Posterior vena cava (tissue), 2 donors: ENCODE measurements at places on chromosomes 12 and 14. TPM values are rescaled to one million over a fixed set of nuclear protein-coding genes. Genes with fewer than 3 reads are reported as not detected.

DNA sequence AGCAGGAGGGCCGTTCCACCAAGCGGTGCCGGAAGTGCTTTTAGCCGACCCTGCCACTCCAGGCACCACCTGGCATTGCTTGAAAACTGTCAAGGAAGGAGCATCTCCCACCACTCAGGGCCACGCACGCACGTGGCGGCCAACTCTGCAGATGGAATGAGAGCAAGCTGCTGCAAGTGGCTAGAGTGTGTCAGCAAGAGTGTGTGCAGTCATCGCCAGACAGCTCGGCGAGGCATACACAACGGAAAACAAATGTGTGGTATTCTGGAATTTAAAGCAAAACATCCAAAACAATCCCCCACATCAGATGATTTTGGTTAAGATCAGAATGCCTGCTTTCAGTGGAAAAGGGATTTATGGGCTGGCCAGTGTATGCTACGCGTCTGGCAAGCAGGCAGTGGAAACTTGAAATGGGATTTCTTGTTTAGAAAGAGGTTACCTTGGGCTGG is 11.2 kb downstream of the CD9 start:
- DNase-seq: no peak

DNA sequence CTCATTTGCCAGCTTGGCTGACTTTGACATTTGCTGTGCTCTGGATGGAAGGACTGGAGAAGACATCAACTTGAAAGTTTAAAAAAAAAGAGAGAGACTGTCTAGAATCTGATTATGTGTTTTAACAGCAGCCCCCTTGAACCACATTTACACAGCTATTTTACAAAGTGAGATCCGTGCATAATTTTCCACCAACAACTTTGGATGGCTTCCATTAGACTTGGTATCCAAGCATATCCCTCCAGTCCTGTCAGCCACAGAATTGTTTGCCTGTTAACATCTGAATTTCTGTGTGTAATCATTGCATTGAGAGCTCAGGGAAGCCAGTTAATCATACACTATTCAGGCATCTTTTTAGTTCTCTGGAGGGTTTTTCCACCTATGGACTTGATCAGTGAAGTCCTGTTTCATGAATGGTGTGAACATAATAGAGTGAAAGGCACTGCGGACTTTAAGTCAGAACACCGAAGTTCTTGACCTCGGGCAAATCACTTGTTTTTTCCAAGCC is 93.7 kb downstream of the SAMD4A start:
- DNase-seq: no peak

ESRRB gene
- total RNA-seq: 0.60 TPM

- DNase-seq: no peak
Observed at GRCh38 chr14:89720076-89720687, 234.3 kb downstream of the EFCAB11 start.

GRCh38 chr12:124273630-124274029 is 21.3 kb upstream of the RFLNA start:
- peak; percentile 58 for DNase-seq

- DNase-seq: peak; percentile 51
Observed at GRCh38 chr12:3492793-3493042, 1.7 kb downstream of the PRMT8 start.

TAS2R10 gene
- total RNA-seq: 1.2 TPM

DNA sequence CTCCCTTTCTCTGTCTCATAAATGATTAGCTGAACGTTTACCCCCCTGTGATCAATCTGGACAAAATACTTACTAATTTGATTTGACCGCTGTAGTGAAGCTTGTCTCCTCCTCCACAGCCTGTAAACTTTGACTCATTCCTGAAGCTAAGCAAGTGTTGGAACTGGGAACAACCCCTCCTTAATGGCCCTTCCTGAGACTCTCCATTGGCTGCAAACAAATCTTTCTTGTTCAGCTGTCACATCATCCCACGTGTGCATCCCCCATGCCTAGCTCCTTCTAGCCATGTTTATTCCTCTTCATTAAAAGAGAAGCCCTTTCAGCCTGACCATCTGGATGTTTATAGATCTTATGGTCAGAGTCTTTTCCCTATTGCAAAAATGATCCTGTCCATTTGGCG is 281.2 kb downstream of the RGS6 start:
- no peak for DNase-seq

DNA sequence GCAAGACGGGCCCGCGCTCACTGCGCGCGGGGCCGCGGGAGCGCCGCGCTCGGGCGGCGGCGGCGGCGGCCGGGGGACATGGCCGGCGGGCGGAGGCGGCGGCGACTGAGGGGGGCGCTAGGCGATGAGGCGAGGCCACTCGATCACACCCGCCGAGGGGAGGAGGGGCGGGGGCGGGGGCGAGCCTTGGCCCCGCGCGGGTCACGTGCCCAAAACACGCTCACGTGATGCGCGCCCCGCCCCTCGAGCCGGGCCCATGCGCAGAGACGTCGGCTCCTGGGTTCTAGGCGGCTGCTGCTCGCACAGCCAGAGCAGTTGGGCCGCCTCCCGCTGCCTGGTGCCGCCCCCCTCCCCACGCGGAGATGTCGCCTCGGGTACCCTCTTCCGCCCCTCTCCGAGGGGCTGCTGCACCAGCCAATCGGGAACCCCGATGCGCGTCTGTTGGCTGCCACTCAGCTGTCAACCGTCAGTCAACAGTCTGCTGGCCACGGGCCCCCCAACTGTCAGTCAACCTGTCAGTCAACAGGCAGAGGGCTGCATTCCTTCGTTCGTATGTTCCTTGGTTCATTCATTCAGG is at the start of gene SPPL3:
Gene SPPL3, minus strand, starts transcription at position 162 of the 577 bp plus-strand sequence. CDS start 491 bp downstream, outside the sequence.
- peak; percentile 97 for DNase-seq

KRT75 gene
- not detected for total RNA-seq

DNA sequence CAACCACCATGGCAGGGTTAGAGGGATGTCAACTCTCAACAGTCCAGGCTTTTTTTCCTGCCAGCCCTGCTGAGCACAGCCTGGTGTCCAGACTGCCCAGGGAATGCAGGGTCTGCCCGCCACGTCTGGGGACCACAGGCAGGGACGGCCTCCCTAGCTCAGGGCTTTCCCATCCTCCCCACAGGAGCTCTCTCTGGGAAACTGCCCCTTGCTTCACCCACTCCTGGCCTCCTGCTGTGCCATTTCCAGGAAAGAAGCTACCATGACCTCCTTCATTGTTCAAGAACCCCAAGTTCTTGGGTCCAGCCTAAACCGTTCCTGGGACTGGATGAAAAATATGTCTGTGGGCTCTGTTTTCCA is 4.8 kb downstream of the SCNN1A start:
- no peak for DNase-seq

DNA sequence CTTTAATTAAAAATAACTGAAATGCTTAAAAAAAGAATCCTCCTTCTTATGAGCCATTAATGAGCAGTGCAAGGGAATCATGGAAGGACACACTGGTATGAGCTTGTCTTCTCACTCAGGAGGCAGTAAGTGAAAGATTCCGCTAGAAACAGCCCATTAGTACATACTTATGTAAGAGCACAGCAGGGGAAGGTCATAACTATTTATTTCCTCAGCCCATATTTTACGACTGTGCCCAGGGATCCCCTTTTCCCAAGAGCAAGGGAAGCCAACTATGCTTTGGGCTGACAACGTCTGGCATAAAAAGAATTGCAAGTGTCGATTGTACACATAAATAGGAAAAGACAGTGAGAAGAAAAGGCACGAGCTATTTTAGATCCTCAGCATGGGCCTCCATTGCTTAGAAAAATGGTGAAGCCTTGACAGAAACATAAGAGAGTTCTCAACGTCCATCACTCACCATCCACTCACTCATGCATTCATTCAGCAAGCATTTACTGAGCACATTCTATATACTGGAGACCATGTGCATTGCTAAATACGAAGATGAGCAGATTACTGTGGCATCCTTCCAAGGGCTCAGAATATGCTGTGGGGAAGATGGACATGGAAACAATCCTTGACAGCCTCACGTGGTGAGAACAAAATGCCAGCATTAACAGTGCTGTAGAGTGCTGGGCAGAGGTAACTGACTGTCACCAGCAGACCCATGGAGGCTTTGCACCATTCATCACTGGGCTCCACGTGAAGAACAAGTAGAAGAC is 152.7 kb downstream of the NTF3 start:
- no peak for DNase-seq

DNA sequence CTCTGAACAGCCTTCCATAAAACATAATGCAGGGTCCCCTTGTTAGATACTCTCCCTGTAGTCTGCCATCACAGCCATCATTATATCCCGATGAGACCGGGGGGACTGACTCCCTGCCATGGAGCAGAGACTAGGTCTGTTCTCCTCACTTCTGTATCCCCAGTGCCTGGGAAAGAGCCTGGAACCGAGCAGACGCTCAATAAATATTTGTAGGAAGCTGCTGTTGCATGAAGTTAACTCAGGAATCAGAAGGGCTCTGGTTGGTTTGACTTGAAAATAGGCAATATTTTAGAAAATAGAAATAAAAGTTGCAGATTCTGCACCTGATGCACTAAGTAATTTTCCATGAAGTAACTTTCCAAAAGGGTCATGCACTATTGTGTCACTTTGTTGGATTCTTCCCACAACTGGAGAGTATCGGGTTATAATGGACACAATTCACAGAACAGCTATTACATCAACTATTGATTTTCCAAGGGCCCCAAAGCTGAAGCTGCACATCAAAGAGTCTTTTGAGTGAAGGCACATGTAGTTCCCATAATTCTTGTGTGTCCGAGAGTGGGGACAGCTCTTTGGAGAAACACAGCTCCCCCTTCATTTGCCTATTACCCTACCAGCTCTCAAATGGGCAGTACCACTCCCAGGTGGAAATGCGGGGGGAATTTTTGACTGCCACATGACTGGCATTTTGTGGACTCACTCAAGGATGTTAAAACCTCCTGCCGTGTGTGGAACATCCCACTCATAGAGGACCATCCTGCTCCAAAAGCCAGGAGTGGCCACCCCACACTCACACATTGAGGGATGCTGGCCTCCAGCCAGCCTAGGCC is 18.8 kb downstream of the CLMN start:
- DNase-seq: no peak

GRCh38 chr14:21807975-21808374 is 134.4 kb upstream of the OR4E1 start:
- DNase-seq: no peak

GRCh38 chr14:92687681-92688433 is 60.6 kb downstream of the LGMN start:
- no peak for DNase-seq

- no peak for DNase-seq
Observed at GRCh38 chr12:100758083-100758482, 36.5 kb upstream of the ANO4 start.

DNA sequence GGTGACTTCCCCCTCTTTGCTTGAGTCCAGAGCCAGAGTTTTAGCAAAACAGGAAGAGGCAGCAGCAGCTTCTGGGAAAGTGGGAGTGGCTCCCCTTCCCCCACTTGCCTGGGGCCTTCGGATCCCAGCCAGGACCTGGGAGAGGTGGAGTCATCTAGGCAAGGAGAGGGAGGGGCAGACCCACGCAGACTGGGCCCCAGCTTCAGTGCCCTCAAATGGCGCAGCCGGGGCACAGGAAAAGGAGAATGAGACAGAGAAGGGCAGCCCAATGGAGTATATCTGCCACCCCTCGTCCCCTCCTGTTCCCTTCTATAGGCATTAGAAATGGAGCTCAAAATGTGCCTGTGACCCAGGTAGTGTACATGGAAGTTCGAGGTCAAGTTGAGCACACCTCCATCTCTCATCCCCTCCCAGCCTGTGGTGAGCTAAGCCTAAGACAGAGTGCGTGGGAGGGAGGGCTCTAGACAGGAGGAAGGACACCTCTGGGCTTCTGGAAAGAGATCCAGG is 9.3 kb upstream of the HDAC7 start:
- peak; percentile 92 for DNase-seq

P2RX2 gene
- total RNA-seq: not detected

- no peak for DNase-seq
Observed at GRCh38 chr12:110581931-110582275, 1.2 kb downstream of the PPTC7 start.

ST8SIA1 gene
- total RNA-seq: 4.0 TPM

NFATC4 gene
- total RNA-seq: 87.2 TPM

POTEG gene
- total RNA-seq: not detected

MYO1H gene
- not detected for total RNA-seq

TMPRSS12 gene
- not detected for total RNA-seq

APEX1 gene
- 74.3 TPM for total RNA-seq

DNA sequence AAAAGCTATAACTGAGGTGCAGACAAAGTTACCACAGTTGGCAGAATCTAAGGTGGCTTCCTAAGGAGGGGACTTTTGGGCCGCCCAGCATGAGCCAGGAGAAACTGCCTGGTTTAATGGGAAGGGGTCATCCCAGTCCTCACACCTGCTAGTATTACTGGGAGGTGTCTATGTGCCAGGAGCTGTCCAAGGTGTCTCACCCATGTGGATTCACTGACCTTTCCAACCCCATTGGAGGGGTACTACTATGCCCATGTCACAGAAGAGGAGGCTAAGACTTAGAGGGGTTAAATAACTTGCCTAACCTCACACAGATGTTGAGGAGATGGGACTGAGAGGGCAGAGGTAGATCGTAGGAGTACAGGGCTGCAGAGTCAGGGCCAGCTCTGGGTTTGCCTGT is 10.2 kb downstream of the ABCB9 start:
- no peak for DNase-seq

ABCD4 gene
- total RNA-seq: 29.4 TPM

PROX2 gene
- total RNA-seq: not detected

MBIP gene
- 17.8 TPM for total RNA-seq

SERPINA9 gene
- not detected for total RNA-seq

DNA sequence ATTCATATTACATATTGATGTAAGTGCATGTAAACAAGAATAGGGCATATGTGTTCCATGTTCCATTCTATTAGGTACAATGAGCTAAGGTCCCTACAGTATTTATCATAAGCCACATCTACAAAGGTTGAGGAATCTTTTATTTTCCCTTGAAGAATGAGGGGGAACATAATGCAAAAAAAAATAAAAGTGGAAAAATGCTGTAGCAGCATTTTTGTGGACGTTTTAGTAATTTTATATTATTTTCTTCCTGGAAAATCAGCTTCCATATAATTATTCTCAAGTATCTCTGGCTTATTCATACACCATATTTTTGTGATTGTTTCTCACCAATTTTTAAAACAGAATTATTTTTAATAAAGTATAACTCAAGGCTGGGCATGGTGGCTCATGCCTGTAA is 148.7 kb downstream of the MED13L start:
- DNase-seq: no peak

GRCh38 chr12:131263626-131264025 is 309.9 kb downstream of the ADGRD1 start:
- DNase-seq: no peak

DNA sequence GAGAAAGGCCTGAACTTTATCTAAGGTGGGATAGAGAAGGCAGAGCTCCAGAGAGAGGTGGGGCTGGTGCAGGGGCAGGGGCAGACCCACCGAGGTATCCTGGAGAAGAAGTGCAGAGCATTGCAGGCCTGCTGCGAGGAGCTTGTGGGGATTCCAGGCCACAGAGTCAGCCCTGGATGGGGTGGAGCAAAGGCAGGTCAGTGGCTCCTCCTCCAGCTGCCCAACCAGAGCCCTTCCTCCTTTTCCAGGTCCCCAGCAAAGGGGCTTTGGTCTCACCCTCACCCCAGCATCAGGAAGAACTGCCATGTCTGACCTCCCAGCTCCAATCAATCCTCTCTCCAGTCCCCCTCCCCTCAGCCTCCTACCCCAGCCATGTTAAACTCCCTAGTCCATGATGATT is 19.8 kb upstream of the ZNF740 start:
- DNase-seq: no peak
